ENCODE measurements at places on chromosomes 3 and 15. TPM values are rescaled to one million over a fixed set of nuclear protein-coding genes. Genes with fewer than 3 reads are reported as not detected.
A peak's percentile ranks its signal among the peaks of the same experiment; 100 is the strongest.

Gene ARRDC4
- 36.1 TPM for total RNA-seq

Gene ITIH4
- 12.5 TPM for total RNA-seq

DNA sequence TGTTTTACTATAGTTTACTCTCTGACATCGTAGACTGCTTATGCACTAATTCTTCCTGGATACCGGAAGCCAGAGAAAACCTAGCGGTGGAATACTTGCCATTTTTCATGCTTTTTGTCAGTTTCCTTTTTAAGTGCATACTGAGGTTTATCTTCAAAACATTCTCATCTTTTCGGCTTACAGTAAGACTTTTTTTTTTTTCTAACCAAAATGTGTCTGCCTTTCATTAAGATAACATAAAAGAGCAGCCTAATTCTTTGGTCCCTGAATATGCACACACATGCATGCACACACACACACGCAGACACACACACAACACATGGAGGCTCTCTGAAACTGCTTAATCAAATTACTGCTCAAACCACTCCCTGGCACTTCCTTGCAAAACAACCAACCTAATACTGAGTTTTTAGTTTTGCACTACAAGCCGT is 1.3 kb downstream of the ZNF445 start:
- DNase-seq = peak; percentile 76

GRCh38 chr3:194460566-194460965 is 26.2 kb downstream of the ATP13A3 start:
- DNase-seq = no peak

GRCh38 chr15:94265009-94265408 is 33.6 kb downstream of the MCTP2 start:
- no peak for DNase-seq

- peak; percentile 10 for DNase-seq
These were observed 28.7 kb downstream of the SIDT1 start for GRCh38 chr3:113560831-113561623.
